ENCODE measurements at places on chromosomes 11 and 22.
A peak's percentile ranks its signal among the peaks of the same experiment; 100 is the strongest.

- H3K36me3 ChIP-seq, result peaks cover 69% of the 10 kb centered on the region
- DNase-seq, result no peak
- no peaks in the 10 kb centered on the region for H3K27me3 ChIP-seq
- H3K4me1 ChIP-seq, result peaks cover 3% of the 10 kb centered on the region
Measured at GRCh38 chr11:121595717-121596161, 143.0 kb upstream of the SORL1-AS1 start.

- H3K36me3 ChIP-seq, result no peaks in the 10 kb centered on the region
- no peak overlapping the region for H3K27ac ChIP-seq
- H3K27me3 ChIP-seq, result no peaks in the 10 kb centered on the region
Measured at GRCh38 chr11:38014405-38014804, 1416.4 kb upstream of the RAG2 start.

GRCh38 chr11:269146-269890 is 8.9 kb upstream of the NLRP6 start:
- peak; percentile 62 for DNase-seq
- H3K4me3 ChIP-seq, result peak overlapping the region; percentile 93
- H3K27ac ChIP-seq, result peak overlapping the region; percentile 96
- H3K36me3 ChIP-seq, result no peaks in the 10 kb centered on the region
- H3K27me3 ChIP-seq, result peaks cover 12% of the 10 kb centered on the region

DNA sequence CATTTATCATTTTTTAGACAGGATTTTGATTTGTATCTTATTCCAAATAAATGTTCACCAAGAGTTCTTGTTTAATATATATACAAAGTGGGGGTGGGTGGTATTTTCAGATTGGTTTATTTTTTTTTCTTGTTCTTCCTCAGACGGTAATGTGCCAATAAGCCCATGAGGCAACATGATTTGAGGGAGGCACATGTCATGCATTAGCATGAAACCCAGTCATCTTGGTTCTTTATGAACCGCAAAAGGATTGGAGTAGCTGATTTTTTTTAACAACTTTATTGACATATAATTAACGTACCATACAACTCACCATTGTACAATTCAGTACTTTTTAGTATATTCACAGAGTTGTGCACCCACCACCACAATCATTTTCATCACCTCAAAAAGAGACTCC is 2.7 kb downstream of the BCL2L13 start:
- peaks cover 11% of the 10 kb centered on the region for H3K36me3 ChIP-seq
- H3K4me1 ChIP-seq, result peaks cover 19% of the 10 kb centered on the region
- H3K4me3 ChIP-seq, result no peak overlapping the region
- no peaks in the 10 kb centered on the region for H3K27me3 ChIP-seq

DNA sequence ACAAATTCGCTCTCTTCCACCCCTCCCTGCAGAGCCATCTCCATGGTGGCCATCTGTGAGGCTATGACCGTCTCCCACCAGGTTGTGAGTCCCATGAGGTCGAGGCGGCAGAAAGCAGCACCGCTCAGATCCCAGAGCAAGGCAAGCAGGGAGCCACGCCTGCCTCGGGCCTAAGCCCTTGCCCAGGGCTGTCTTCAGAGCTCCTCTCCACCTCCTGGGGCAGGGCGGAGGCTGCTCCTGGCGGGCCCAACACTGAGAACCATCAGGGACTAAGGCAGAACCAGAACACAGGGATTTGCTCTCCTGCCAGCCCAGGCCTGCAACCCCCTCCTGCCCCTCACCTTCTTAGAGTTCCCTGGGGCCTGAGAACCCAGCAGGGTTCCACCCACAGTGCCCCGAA is 80.9 kb upstream of the WNT11 start:
- H3K27me3 ChIP-seq, result no peaks in the 10 kb centered on the region
- DNase-seq, result no peak
- H3K27ac ChIP-seq, result peak overlapping the region; percentile 57
- no peak overlapping the region for H3K4me3 ChIP-seq
- H3K36me3 ChIP-seq, result no peaks in the 10 kb centered on the region

Measured in T-helper 2 cell treated with Interferon-gamma antibody and Interleukin-4, amounts not matched to agents 5 μg/mL and 100 μg/mL, for 36 hours (primary cell).